ENCODE measurements at places on chromosomes 12 and 14. TPM values are rescaled to one million over a fixed set of nuclear protein-coding genes. Genes with fewer than 3 reads are reported as not detected.
A peak's percentile ranks its signal among the peaks of the same experiment; 100 is the strongest.

Gene AP4S1
- total RNA-seq, result 5.5 TPM

Gene TC2N
- 19.5 TPM for total RNA-seq

Gene SLIRP
- total RNA-seq, result 213 TPM

Gene CLECL1
- not detected for total RNA-seq

Gene C12orf60
- 3.3 TPM for total RNA-seq

Gene LRP1-AS
- not detected for total RNA-seq

Gene RPS6KL1
- total RNA-seq, result 4.4 TPM

GRCh38 chr14:87772854-87773253 lies 220.1 kb downstream of the GALC start:
- peak; percentile 51 for DNase-seq

DNA sequence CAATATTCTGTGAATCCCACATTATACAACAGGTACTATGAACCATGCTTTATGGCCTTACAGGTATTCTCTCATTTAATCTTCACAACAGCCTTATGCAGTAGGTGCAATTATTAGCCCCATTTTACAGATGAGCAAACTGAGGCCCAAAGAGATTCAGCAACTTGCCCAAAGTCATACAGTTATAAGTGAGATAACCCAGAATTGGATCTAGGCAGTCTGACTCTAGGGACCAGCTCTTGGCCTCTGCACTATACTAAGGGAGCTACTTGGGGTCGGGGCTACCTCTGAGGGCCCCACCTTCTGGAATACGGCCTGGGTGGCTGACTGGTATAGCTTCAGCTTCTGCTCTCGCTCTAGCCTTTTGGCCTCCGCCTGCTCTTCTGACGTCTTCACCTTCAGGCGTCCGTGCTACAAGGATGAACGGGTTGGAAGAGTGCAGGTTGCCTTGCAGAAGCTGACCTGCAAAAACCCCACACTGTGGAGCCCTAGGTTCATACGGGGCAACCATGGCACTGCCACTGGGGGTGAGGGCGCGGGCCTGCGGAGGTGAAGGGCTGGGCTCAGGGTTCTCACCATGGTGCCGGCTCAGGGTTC lies 762 bp downstream of the RABGGTA start:
- no peak for DNase-seq

- DNase-seq, result peak; percentile 67
These were observed 58.8 kb downstream of the RTN1 start for GRCh38 chr14:59811815-59812214.

DNA sequence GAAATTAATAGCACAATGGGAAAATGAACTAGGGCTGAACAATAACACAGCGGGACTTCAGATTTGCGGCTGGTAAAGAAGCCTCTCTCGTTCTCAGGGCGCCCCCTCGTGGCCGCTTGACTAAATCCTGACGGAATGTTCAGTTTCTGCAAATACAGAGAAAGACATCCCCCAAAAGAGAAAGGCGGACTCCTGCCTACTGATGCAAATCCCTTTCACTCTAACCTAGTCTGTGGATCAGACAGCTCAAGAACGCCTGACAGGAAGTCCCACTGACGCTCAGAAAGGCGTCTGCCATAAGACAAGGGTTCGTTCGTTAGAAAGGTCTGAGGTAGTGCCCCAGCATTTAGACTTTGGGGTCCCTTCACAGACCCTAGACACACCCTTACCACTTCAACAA lies 2.5 kb downstream of the NUAK1 start:
- DNase-seq, result peak; percentile 98

DNA sequence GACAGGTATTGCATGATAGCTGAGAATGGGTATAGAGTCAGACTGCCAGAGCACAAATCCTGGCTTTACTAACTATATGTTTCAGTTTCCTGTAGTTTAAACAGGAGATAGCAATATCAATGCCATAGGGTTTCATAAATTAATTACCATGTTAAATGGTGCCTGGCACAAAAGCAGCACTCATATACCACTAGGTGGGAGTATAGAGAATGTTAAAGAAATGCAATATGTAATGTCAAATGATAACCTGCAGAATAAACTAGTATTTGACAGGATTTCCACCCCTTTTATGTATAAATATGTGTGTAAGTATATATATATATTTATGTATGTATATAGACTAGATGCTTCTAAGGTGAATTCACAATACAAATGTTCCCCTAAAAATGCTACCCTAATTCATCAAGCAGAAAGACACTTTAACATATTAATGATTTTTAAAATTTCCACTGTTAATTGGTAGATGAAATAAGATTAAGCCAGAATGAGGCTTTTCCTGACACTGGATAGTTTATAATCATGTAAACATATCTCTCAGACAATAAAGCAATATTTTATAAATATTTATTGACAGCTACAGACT lies 8.6 kb downstream of the WDR89 start:
- DNase-seq, result no peak

DNA sequence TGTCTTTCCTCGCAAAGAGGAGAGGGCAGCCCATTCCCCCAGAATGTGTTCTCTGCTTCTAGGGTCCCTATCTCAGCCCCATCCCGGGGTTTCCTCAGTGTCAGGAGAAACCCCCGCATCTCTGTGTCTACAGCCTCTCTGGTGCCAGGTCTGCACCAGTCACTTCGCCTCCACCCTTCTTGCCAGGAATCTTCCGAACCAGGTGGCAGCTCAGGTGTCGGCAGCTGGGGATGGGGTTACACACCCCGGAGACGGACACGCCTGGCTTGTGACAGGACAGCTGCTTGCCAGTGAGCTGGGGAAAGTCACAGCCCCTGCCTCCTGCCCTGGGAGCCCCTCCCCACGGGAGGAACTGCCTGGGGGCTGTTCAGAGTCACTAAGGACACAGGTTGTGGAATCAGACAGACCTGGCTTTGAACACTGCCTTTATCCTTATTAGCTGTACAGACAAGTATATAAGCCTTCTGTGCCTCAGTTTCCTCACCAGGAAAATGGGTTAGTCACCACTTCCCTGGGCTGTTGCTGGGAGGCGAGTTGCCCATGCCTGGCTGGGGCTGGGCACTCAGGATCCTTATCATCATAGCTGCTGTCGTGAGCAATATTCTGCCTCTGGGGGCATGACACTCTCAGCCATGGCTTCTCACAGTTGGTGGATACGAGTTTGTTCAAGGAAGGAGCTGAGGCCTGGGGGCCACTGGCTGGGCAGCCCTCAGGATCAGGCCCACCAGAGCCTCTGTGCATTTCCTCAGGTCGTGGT lies 10.8 kb downstream of the HIP1R start:
- DNase-seq, result peak; percentile 44

GRCh38 chr12:9718968-9719367 lies 13.9 kb downstream of the CLECL1 start:
- no peak for DNase-seq

DNA sequence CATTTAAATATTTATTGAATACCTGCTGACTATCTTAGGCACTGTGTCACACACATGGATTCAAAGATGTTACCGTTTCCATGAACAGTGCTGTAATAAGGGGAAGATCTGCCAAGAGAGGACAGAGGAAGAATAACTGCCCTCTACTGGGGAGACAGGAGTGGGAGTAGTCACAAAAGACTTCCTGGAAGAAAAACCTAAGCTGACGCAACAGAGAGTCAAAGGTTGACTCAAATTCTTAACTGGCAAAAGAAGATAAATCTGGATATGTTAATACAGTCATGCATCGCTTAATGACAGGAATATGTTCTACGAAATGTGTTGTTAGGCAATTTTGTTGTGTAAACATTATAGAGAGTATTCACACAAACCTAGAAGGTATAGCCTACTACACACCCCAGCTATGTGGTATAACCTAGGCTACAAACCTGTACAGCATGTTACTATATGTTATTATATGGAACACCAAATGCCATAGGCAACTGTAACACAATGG lies 51.5 kb downstream of the DCAF5 start:
- DNase-seq, result no peak

- no peak for DNase-seq
These were observed 493.1 kb upstream of the CCDC196 start for GRCh38 chr14:65993103-65993502.

Data from endodermal cell (in vitro differentiated cells).